LoVo (cell line): ENCODE measurements at places on chromosomes 7 and 10.

- no peak for DNase-seq
These were observed 10.5 kb downstream of the TDRD1 start for GRCh38 chr10:114189700-114190099.

- DNase-seq: no peak
These were observed 24.1 kb upstream of the PROSER2 start for GRCh38 chr10:11798845-11799735.

DNA sequence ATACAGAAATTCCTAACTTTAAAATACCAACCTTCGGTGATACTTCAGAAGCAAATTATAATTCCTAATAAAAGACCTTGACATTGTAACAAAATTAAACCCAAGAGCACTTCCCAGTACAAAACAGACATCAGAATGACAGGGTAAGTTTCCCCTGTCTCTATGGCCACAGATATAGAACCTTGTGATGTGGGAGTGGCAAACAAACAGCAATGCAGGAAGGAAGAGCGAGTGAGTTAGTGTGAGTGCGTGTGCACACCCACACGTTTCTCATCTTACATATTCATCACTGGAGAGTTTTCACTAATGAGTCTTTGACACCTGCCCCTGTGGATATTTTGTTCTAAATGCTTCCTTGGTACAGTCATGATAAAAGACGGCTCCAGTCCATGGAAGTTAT is 72.2 kb downstream of the VWC2 start:
- DNase-seq: no peak

DNA sequence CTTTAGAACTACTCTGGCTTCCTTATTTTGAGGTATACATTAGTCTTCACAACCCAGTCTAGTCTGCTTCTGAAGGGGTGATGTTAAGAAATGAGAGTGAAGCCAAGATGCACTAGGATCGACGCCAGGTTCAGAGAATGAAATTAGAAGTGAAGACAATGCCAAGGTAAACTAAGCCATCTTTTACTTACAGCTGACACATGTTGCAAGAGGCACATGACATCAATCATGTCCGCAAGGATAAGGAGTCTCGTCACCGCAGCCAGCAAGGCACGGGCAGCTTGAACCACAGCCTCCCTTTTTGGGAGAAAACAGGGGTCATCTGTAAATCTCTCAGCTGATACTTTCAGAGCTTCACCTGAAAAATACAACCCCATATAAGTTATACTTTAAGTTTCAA is 156.7 kb downstream of the CTNNA3 start:
- DNase-seq: no peak

DNA sequence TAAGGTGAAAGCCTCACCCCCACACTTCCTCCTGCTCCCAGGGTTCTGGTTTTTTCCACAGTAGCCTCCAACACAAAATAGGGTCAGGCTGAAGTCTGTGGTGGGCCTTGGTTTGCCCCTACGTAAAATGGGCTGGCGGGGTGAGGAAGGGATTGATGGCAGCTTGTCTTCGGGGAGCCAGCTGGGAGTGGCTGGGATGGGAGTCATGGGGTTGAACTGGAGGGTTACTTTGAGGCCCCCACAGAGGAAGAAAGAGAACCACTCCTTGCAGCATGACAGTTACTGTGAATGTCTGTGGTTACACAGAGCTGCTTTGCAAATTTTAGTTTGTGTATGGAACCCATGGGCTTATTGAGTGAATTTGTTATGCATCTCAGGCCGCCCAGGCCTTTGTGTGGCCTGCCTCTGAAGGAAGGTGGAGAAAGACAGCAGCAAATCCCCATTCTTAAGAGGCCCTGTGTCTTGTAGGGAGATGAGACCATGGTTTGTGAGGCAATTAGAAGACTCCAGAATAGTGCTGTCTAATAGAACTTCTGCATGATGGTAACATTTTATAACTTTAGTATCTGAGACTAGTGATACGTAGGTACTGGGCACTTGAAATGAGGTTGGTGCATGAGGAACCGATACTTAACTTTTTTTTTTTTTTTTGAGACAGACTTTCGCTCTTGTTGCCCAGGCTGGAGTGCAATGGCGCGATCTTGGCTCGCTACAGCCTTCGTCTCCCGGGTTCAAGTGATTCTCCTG is 8.1 kb downstream of the TRIM8 start:
- no peak for DNase-seq
